ENCODE measurements at places on chromosomes 1 and 21.

DNA sequence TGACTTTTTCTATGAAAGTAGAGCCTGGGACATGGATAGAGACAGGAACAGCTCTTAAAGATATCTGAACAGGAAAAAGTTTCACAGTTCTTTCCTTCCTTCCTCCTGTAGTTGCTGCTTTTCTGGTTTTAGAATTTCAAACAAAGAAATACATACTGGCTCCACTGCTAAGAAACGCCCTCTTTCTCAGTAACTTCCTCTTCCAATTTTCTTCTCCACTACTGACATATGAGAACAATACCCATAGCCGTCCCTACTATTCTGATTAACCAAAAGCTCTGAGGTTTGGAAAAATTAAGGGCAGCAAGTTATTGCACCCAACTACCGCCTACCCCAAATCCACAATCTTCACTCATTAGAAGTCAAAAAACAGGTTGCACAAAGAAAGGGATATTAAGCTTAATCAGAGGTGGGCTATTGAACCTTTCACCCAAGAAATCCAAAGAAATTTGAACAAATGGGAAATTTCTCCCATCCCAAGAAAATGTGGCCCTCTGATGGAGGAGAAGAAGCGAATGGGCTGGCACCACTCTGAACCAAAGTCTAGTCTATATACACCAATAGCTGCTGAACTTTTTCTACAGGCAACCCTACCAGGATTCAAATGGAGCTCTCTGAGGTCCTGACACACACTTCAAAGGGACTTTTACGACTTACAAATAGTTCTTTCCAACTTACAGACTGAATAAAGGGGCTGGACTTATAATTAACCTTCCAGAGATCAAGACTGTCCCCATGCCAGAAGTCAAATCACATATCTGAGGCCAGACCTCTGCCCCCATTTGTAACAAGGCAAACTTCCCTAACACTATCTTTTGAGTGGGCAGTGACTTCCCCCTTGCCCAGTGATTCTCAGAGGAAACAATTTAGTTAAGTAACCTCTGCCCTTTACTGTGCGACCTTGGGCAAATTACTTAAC, 1.7 kb downstream of the WASF2 start:
- no peak for DNase-seq

GRCh38 chr21:31449921-31450535, 106.0 kb upstream of the TIAM1 start:
- DNase-seq = no peak

GRCh38 chr1:62438163-62438562, 1.3 kb downstream of the USP1 start:
- DNase-seq = no peak

DNA sequence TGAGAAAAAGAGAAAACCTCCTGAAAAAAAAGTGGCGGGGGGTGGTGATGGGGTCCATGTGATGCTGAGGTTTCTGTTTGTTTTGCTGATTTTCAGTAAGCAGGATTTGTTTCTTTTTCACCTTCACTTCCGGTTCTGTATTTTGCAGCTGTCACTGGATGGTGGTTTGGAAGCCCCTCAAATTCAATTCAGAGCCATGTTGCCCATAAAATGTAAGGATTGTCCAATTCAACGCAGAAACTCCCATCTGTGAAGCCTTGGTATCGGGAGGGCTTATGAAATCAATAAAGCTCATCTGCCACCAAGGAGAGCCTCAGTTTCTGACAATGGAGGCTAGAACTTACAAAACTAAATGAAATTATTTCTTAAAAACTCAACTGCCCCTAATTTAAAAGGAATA, 12.1 kb downstream of the CAPN8 start:
- DNase-seq = no peak

DNA sequence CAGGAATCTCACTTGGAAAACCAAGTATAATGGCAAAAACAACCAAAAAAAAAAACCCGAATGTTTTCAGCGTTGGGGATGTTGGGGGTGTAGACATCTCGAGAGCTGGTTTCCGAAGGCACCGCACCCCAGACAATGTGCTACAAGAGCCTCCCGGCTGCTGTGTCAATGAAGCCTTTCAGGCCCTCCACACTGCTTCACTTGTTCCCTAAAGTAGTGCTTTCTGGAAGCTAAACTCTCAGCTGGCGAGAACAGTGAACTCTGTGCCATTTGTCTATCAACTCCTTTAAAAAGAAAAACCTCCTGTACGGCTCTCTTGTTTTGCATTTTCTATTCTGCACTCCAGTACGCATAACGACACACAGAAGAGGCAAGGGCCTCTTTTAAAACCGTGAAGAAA, 32.5 kb downstream of the PLEKHO1 start:
- DNase-seq = no peak

DNA sequence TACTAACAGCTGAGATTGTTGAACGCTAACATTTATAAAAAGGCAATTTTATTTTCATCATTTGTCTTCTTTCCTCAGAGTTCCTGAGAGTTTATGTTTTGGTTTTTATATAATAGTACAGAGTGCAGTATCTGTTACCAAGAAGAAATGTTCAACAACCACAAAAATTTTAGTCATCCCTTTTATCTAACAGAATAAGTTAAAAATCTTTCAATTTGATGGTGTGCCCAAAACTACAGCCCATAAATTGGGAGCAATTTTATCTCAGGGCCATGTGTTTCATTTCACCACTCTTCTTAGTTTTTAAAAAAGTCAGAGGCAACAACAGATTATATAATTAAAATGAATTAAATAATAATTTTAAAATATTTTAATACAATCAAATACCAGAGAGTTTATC, 37.1 kb downstream of the NEXN start:
- DNase-seq = peak; percentile 6

DNA sequence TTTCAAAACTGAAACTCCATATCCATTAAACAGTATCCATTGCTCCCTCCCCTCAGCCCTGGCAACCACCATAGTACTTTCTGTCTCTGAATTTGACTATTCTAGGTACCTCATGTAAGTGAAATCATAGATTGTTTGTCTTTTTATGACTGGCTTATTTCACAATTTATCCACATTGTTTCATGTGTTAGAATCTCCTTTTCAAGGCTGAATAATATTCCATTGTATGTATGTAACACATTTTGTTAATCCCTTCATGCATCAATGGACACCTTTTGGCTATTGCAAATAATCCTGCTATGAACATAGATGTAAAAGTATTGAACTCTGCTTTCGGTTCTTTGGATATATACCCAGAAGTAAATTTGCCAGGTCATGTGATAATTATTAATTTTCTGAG, 37.5 kb downstream of the AGO3 start:
- no peak for DNase-seq

GRCh38 chr1:110877364-110877763, 4.4 kb downstream of the CD53 start:
- no peak for DNase-seq

DNA sequence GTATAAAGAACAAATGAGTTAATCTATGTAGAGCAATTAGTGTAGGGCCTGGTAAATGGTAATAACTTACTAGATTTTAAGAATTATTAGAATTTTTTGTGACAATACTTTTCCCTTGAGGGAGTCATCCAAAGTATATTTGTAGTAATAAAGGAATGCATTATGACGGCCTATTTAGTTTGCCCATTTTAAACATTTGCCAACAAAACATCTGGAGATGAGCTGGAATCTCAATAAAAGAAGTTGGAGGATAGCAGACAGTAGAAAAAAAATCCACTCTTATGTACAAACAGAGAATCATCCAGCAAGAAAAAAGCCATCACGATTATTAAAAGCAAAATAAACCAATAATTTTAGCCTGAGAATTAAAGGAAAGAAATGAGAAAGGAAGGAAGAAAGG, 567.3 kb upstream of the ADAMTS5 start:
- no peak for DNase-seq

GRCh38 chr1:194830387-194830786, 1644.0 kb upstream of the B3GALT2 start:
- DNase-seq = no peak

GRCh38 chr1:218538341-218538740, 193.2 kb downstream of the TGFB2 start:
- no peak for DNase-seq

DNA sequence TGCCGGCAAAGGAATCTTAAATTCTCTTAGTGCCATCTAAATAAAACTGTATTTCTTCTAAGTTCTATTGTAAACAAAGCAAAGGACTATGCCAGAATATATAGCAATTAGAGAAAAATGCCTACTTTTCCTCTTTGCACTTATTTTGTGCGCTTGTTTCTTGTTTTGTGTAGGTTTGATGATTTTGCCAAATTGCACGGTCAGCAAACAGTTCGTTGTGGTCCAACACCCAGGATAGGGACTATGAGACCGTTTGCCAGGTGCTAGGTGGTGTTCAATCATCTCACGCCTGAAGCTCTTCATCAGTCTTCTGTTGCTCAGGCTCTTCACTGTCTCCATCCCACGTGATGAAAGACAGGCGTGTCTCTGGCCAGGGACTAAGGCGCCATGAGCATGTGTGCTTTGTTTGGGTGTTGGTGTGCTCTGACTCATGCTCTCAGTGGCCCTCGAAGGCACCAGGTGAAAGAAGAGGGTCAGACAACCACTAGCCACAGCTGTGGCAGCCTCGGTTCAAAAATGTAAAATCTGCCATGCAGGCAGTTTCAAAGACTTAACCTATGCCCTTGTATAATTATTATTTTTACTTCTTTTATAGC, 36.9 kb upstream of the KCNE1 start:
- no peak for DNase-seq
